ENCODE measurements at places on chromosomes 3 and 15.

DNA sequence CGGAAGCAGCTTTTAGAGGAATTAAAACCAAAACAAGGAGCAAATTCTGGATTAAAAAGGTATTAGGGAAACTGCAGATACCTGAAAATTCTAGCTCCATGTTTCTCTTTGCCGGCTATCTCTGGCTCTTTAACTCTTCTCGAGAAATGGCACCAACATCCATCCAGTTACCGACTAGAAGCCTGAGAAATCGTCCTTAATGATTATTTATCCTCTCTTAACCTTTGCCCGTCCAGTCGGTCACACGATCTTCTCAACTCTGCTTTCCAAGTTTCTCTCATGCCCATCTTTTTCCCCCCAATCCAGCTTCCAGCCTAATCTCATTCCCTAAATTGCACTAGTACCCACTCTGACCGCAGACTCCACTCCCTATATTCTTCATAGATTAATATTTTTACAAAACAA, 596 bp upstream of the SGO1 start:
- DNase-seq: no peak

DNA sequence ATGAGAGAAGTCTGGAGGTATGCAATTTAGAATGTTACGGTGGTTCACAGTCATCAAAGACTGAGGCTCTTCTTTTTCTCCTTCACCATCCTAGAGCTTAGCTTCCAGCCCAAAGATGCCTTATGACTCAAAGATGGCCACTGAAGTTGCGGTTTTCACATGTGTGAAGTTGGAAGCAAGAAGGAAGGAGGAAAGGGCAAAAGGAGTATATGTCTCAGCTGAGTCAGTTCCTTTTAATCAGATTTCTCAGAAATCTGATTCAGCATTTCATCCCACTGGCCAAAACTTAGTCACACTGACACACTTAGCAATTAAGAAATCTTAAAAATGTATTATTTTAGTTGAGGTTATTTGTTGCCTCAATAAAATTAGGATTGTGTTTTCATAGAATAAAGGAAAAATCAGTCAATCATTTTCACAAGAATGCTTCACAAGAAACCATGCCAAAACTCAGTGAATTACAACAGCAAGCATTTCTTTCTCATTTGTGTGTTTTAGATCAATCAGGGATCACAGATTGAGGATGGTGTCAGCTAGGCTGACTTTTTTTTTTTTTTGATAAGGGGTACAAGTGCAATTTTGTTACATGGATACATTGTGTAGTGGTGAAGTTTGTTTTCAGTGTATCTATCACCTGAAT, 211.1 kb upstream of the GADL1 start:
- DNase-seq: no peak

DNA sequence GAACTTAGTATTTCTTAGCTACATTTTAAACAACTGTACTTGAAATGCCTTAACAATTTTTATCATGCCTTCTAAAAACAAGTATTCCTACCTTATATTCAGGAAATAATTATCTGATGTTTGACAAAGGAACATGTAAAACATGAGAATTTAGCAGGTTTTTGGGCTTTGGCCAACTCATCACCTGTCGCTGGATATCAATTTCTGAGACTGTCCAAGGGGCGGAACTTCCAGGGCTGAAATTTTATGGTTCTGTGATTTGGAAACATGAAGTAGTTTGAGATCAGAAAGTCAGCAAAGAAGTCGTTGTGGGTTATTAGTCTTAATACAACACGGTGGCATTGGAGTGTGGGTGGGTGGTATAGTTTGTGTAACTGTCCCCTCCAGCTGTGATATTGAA, 282.2 kb upstream of the LRRN1 start:
- no peak for DNase-seq

GRCh38 chr3:16181361-16181760, 6.9 kb downstream of the GALNT15 start:
- no peak for DNase-seq

GRCh38 chr3:150335631-150336030, 72.5 kb upstream of the TSC22D2 start:
- no peak for DNase-seq

GRCh38 chr15:48634893-48635292, 10.6 kb downstream of the FBN1 start:
- no peak for DNase-seq

DNA sequence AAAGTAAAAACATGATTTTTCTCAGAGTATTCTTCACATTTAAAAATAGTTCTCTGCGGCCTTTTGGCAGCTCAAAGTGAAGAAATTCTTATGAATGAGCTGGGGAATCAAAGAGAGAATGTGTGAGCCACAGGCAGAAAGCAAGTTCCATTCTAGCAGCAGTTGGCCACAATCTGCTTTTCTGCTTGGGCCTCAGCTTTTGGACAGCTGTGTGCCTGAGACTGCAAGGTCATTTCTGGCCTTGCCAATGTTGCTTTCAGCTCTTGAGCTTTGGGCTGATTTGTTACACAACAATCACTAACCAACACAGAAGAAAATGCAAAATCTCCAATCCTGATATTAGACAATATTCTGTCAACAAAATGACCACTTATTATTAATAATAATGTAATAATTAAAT, 14.4 kb upstream of the TM4SF4 start:
- no peak for DNase-seq

DNA sequence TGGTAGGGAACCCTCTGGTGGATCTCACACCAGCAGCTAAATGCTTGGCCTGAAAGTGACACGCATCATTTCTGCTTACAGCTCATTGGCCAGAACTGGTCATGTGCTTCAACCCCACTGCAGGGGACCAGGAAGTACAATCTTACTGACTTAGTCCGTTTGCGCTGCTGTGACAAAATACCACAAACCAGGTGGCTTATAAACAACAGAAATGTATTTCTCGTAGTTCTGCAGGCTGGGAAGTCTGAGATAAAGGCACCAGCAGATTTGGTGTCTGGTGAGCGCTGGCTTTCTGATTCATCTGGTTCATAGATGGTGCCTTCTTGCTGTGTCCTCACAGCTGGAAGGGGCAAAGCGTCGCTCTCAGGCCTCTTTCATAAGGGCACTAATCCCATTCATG, 77.4 kb upstream of the SELENOK start:
- no peak for DNase-seq

DNA sequence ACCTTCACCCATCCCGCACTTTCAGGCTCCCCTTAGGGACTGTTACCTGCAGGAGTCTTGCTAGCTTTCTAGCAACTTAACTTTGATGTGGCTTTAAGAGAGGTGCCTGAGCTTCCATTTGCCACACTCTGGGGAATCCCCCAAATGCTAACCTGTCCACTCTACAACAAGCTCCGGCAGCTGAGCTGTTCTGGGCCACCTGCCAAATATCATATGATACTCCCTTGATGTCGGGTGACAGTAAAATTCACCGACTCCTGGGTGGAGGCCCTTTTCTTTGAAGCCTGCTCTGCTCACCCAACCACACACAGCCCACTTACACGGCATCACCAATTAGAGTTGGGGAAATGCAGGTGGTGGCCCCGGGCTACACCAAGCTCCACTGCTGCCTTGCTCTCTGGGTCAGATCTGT, 38.0 kb upstream of the XCR1 start:
- DNase-seq: no peak

GRCh38 chr15:62047282-62047827, 12.9 kb downstream of the VPS13C start:
- no peak for DNase-seq

DNA sequence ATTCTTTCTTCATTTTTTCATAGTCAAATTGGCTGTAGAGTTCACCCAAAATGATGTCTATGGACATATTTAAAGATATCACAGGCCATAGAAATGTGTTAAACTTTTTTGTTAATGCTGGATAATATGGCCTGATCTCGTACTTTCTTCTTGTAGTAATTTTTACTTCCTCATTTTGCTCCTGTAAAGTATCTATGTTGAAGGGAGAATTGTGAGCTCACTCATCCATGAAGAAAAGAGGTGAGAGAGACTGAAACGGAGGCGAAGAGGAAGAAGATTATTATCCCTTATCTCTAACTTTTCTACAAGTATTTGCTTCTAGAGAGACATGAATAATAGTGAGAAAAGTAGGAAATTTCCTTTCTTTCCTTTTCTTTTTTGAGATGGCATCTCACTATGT, 613.8 kb upstream of the TBL1XR1 start:
- no peak for DNase-seq

DNA sequence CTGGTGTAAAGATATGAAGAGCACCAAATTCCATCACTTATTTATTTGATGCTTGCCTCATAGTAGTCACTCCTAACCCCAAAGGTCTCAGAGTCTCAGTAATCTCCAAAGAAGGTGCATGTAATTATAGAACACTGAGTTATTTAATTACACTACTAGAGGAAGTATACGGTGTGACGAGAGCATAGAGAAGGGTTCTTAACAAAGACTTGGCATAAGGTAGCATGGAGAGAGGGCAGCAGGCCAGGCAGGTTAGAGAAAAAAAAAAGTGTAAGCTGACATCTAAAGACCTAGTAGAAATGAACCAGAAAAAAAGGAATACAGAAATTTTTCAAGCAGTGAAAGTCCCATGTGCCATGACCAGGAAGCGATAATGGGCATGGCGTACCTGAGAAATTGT, 213.3 kb upstream of the TGFBR2 start:
- DNase-seq: no peak

- DNase-seq: no peak
Observed at GRCh38 chr3:149296972-149297371, 36.5 kb downstream of the TM4SF18 start.

- no peak for DNase-seq
Observed at GRCh38 chr3:20608054-20608738, 422.2 kb upstream of the SGO1 start.

DNA sequence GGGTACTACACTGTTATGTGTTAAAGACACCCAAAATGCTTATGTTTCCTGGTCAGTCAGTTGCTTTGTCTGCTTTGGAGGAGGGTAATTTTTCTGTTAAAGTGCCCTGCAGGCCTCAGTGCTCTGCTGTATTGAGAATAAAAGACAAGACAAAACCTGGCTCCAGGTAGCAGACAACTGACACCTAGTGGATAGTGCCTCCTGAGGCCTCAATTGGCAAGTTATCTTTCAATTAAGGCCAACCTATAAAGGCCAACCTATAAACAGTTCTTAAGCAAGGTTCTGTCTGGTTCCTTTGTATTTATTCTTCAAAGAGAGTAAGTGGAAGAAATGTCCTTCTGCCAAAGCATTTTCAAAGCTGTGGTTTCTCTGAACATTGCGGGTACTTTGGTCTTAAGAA, 773.8 kb downstream of the MECOM start:
- DNase-seq: no peak

- DNase-seq: no peak
Observed at GRCh38 chr3:128674161-128674784, 23.7 kb upstream of the RPN1 start.

GRCh38 chr15:65917407-65917756, 48.1 kb downstream of the RAB11A start:
- DNase-seq: no peak

DNA sequence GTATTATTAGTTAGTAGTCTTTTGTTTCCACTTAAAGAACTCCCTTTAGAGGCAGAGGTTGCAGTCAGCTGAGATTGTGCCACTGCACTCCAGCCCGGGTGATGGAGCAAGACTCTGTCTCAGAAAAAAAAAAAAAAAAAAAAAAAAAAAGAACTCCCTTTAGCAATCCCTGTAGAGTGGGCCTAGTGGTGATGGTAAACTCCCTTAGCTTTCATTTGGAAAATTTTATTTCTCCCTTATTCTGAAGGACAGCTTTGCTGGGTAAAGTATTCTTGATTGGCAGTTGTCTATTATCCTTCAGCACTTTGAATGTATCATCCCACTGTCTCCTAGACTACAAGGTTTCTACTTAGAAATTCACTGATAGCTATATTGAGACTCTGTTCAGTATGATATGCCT, 46.0 kb downstream of the RPL39L start:
- no peak for DNase-seq

- no peak for DNase-seq
Observed at GRCh38 chr15:66714543-66714981, 12.5 kb downstream of the SMAD6 start.

GRCh38 chr3:123246866-123247265, 45.1 kb downstream of the SEC22A start:
- DNase-seq: no peak

- DNase-seq: no peak
Observed at GRCh38 chr3:22587446-22587845, 615.7 kb upstream of the UBE2E2 start.

GRCh38 chr3:176561826-176562225, 635.5 kb downstream of the TBL1XR1 start:
- no peak for DNase-seq

DNA sequence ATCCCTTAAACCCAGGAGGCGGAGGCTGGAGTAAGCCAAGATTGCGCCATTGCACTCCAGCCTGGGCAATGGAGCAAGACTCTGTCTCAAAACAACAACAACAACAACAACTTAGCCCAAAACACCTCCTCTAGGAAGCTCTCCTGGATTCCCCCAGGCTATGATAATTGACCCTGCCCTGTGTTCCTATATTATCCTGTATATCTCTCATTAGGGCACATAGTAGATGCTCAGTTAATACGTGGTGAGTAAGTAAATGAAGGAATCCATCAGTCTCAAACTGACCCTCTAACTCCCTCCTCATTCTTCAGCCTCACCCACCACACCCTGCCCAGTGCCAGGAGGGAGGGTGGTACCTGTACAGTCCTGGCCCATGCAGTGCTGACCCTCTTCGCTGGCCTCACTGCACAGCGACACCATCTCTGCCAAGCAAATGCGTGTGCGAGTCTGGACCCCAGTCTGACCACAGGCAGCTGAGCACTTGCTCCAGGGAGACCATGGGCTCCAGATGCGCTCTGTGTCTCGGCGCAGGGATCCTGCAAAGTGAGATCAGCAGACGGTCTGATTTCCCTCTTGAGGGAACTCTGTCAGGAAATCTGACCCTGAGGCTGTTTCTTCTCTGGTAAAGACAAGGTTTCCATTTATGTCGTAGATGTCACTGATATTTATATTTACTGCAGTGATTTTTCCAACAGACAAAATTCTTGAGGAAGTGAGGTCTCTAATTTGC, 6.2 kb downstream of the CILP start:
- no peak for DNase-seq

GRCh38 chr15:52078876-52079700, 33.5 kb downstream of the BCL2L10 start:
- peak; percentile 24 for DNase-seq

- DNase-seq: no peak
Observed at GRCh38 chr3:186225603-186226002, 116.7 kb upstream of the ETV5 start.

GRCh38 chr15:36671017-36671416, 91.6 kb downstream of the CDIN1 start:
- DNase-seq: no peak

- no peak for DNase-seq
Observed at GRCh38 chr15:57599296-57599810, 7.6 kb downstream of the MYZAP start.

- no peak for DNase-seq
Observed at GRCh38 chr3:120492103-120492502, 41.3 kb upstream of the FSTL1 start.

- no peak for DNase-seq
Observed at GRCh38 chr15:63915873-63916771, 82.4 kb upstream of the HERC1 start.

GRCh38 chr3:159929171-159930141, 59.2 kb upstream of the IL12A start:
- DNase-seq: no peak

Measured in nucleus accumbens (tissue), 56 donors.